ENCODE measurements at places on chromosomes 2 and 18.

DNA sequence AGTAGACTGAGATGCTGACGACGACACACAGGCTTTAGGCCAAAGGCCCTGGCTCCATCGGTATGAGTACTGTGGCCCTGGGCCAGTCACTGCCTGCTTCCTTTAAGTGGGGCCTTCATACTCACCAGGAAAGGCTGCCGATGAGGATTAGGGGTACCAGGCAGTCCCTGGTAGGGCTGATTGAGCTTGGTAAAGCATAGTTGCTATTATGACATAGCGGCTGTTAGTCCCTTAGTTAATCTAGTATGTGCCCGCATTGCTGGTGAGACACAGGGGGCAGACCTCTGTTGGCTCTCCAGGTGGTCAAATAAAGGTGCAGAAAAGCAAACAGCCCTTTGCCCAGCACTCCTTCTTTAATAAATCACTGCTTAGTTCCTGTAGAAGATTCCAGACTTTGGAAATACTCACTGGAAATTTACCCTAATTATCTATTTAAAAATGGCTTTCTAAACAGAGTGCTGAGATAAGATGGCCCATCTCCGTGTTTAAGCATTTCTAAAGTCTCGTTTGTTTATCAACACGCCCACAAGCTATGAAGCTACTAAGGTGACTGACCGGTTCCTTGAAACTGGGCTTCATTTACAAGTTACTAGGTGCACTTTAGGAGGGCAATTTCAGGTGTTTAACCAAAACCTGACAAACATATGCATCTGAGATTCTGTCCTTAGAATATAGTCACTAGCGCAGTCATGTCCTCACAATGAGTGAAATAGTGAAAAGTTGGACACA lies 8.7 kb upstream of the BIN1 start:
- DNase-seq: no peak

DNA sequence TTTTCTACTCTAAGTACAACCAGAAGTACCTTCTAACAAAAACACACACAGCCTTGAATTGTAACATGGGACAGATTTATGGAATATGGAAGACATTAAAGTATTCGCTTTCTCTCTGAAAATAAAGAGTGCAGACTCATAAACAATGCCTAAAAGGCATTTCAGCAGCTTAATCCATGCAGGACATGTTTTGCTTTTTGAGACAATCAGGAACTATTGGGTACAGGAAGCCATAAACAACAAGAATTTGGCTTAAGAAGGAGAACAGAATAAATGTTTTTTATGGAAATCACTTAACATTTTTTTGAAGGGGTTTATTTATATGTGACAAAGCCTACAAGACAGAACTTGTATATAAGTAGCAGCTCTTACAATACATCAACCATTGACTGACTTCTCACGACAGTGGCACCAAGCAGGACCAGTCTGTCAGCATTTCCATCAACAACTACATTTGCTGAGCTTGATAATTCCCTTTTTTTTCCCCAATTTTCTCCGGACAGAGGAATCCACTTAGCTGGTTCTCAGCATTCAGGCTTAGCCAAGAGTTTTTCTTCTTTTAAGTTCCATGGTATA lies 140.1 kb downstream of the EXOC6B start:
- DNase-seq: no peak

DNA sequence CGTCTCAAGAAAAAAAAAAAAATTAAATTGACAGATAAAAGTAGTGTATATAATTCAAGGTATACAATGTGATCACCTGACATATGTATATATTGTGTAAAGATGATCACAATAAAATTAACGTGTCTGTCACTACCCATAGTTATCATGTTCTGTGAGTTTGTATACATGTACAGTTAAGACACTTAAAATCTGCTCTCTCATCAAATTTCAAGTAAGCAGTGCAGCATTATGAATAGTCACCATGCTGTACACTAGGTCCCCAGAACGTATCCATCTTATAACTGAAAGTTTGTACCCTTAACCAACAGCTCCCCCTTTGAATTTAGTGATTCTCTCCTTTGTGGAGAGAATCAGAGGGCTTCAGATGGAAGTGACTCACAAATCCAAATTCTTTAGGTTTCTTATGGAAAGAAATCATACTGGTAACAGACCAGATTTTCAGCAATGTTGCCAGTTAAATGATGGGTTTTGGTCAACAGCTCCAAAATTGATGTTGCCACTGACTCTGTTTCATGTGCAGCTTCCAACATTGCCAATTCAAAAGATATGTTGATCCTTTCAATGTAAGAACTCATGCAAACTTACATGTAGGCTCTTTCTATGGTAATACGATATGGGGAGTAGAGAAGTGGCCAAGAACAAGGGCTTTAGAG lies 281.5 kb downstream of the AFF3 start:
- no peak for DNase-seq

- no peak for DNase-seq
These were observed 36.3 kb downstream of the THSD7B start for GRCh38 chr2:136801661-136802060.

DNA sequence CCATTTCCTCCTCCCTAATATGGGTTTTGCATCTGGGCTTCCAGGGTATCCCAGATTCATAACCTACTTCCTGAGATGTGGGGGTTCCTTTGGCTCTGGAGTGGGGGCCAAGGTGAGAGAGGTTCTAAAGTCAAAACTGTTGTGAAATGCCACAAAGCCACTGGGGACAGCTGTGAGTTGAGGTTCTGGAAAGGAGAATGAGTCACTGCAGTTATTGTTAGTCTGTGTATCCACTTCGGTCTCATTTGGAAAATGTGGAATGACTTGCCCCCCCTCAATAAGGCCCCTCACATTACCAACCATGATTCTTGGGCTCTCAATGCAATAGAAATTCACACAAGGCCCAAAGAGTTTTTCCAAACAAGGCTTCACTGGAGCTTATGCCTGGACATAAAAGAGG lies 51.1 kb upstream of the LGALSL start:
- DNase-seq: no peak

- no peak for DNase-seq
These were observed 105.5 kb downstream of the ARL6IP6 start for GRCh38 chr2:152823905-152824304.

DNA sequence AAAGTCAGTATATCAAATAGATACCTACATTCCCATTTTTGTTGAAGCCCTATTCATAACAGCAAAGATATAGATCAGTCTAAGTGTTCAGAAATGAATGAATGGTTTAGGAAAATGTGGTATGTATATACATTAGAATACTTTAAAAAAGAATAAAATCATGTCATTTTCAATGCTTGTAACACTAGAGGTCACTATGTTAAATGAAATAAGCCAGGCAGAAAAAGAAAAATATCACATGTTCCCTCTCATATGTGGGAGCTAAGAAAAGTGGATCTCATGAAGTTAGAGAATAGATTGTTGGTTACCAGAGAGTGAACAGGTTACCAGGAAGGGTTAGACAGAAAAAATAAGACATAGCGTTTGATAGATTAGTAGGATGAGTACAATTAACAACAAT lies 1111.0 kb upstream of the SLC39A10 start:
- DNase-seq: no peak

- no peak for DNase-seq
These were observed 242.4 kb upstream of the TANK start for GRCh38 chr2:160917850-160918249.

DNA sequence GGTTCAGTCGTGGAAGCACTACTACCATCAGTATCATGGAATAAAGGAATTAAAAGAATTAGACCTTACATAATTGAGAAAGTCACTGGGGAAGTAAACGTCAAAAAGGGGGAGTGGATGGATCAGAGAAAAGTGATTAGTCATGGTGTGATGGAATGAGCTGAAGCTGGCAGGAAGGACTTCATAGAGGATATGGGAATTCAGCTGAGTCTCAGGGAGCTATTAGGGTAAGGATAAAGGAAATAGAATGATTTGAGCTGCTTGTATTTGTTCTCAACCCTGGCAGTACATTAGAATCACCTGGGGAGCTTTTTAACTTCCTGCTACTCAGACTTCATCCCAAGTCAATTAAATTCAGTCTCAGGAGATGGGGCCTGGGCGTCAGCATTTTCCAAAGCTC lies 53.4 kb upstream of the SETBP1 start:
- DNase-seq: no peak

DNA sequence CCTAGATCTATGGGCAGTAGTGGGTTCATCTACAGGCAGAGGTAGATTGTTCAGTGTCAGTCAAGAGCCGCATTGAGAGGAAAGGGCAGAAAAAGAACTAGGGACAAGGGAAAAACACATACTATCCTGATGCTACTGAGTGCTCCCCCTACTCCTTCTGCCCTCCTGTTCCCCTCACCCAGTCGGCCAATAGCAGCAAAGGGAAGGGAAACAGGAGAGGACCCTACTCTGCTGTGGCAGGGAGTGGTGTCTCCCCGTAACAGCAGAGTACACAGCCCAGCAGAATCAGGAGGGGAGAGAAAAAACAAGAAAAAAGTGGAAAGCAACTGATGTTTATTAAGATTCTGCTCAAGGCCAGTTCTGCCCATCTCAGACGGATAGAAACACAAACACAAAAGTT lies 136.1 kb upstream of the CCDC150 start:
- no peak for DNase-seq

DNA sequence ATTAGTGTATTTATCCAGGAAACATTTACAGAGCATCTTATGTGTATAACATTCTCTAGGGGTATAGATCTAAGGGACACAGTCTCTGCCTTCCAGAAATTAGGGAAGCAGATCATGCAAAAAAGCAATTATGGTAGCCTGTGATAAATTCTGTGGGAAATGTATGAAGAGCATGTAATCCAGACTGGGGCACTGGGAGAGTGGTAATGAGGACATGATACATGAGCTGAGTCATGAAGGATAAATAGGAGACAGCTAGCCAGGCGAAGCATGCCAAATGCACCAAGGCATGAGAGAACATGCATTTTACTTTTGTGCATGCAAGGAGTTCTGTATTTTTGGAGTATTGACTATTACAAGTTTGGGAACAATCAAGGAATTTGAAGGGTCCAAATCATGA lies 8.9 kb upstream of the RPRM start:
- DNase-seq: no peak

DNA sequence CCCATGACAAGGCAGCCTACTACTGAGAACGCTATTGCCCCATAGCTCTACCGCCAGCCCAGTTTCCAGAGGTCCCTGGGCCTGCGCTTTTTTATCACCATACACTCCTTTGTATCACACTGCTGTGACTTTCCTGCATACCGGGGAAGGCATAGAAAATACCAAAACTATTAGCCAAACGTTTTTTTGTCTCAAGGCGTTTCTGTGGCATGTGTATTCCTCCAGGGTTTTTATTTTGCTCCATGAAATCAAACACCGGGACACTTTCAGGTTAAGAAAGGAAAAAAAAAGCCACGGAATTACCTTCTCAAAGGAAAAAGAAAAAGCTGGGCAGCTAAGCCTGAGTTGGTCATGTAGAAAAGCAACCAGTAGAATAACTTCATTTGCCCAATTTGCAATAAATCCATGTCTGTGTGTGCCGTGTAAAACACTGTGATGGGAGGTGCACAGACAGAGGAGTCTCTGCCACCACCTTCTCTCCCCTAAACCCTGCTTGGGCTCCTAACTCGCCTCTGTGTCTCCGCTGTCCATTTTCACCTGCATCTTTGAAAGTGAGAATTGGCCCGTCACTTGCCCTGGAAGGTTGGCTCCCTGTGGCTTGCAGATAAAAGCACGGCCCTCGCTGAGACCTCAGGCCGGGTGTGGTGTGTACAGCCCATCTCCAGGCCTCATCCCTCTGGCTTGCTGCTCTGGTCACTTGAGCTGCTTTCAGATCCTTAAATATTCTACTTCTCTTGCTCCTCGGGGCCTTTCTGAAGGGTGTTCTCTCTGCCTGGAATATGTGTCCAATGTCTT lies 1.7 kb downstream of the AMER3 start:
- DNase-seq: no peak

GRCh38 chr2:241354668-241355658 lies 1.1 kb upstream of the FARP2 start:
- peak; percentile 52 for DNase-seq

GRCh38 chr2:53751728-53752127 lies 15.9 kb upstream of the CHAC2 start:
- no peak for DNase-seq

DNA sequence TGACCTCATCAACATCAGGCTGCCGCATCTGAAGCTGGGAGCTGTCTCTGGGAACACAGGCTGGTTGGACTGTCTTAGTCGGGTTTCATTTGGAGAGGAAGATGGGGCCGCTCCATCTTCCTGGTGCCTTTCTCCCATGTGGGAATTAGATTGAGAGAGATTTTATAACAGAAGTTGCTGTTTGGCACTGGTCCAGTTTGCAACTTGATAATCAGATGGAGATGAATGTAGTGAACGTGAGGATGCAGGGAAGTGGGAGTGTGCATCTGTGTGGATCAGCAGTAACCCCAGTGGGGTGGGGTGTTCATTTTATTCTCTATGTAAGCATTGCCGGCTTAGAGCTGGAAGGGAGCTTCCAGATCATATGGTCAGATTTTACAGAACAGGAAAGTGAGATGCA lies 250.9 kb downstream of the DCDC2C start:
- DNase-seq: no peak

GRCh38 chr2:236972491-236973342 lies 113.0 kb upstream of the COPS8 start:
- DNase-seq: no peak

- no peak for DNase-seq
These were observed 165.2 kb downstream of the TDRD15 start for GRCh38 chr2:21288739-21289520.

DNA sequence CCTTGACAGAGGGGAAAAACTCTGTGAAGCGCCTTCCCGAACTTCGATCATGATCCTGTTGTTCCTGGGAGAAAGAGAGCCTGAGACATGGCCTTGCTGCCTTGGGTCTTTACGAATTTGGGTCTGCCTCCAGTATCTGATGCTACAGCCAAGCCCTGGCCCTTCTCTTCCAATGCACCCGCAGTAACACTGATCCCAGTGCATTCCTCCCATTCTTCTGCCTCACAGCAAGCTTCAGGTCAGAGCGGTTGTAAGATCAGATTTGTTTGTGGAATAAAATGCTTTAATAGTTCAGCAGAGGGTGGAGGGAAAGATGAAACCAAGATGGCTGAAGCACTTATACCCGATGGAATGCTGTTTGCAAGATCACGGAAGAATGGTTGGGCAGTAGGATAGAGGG lies 196.7 kb upstream of the SIX2 start:
- DNase-seq: no peak
